RKO (cell line): ENCODE measurements at places on chromosomes 2 and 18.
A peak's percentile ranks its signal among the peaks of the same experiment; 100 is the strongest.

- DNase-seq = peak; percentile 19
These were observed 848 bp downstream of the TMSB10 start for GRCh38 chr2:84906108-84906899.

- no peak for DNase-seq
These were observed 86.3 kb upstream of the KCTD1 start for GRCh38 chr18:26634631-26635030.

DNA sequence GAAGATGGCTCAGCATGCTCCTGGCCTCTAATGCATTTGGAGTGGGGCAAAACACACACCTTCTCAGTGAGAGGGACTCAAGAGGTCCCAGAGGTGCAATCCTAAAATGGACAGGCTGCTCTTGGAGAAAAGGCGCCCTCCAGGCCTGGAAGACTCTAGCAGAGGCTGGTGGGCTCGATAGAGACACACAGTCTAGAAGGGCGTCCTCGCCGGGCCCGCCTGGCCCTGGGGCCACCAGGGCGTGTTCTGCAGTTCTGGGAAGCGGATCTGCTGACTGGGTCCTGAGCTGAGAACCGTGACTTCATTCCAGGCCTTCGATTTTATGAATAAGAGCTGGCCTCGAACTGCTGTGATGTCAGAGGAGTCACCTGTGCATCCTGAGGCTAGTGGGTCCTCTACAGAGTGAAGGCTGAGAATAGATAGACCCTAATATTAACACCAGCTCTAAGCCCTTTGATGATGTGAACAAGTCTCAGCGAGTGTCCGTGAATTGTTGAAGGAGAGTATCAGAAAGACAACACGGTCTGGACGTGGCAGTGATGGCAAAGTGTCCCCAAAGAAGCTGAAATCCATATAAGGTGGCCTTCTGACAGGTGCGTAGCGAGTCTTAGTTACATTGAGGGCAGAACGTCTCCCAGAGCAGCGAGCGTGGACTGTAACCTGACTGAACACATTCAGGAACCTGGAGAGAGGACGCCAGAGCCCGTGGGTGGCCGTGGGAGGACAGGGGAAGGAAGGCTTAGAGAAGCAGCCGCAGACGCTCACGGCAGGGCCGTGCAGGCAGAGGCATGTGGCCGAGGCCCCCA, 136.9 kb downstream of the PTGR3 start:
- DNase-seq = no peak

GRCh38 chr2:10434886-10435819, 13.0 kb downstream of the ODC1 start:
- peak; percentile 72 for DNase-seq

DNA sequence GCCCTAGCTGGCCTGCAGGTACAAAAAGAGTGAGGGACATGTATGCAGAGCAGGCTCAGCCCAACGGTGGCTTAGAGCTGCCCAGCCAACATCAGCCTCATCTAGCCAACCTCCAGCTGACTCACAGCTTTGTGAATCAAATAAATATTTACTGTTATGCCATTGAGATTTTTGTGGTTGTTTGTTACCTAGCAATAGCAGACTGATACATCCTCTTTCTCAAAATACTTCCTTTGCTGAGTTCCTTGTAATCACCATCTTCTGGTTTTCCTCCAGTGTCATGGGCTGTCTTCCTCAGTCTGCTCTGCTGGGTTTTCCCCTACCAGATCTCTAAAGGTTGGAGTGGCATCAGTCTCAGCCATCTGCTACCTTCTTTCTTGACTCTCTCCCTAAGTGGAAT, 126.6 kb upstream of the SLC1A4 start:
- peak; percentile 26 for DNase-seq

- DNase-seq = peak; percentile 15
These were observed 178.7 kb upstream of the FAM98A start for GRCh38 chr2:33777786-33778185.

GRCh38 chr18:12043811-12044210, 49.8 kb upstream of the ANKRD62 start:
- DNase-seq = no peak

DNA sequence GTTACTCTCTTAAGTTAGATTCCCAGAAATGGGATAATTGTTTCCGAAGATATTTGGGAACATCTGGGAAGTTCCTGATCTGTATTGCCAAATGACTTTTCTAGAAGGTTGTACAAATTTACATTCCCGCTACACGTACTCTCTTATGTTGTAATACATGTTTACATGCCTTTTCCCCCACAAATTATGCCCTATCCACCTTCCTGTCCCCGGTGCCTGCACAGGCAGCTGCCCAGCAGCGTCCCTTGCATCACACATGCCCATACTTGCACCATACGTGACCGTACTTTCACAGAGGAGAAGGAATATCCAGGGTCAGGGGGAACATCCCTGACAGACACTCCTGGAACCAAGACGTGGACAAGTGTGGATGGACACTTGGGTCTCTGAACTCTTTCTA, 24.2 kb upstream of the KLF11 start:
- DNase-seq = no peak

DNA sequence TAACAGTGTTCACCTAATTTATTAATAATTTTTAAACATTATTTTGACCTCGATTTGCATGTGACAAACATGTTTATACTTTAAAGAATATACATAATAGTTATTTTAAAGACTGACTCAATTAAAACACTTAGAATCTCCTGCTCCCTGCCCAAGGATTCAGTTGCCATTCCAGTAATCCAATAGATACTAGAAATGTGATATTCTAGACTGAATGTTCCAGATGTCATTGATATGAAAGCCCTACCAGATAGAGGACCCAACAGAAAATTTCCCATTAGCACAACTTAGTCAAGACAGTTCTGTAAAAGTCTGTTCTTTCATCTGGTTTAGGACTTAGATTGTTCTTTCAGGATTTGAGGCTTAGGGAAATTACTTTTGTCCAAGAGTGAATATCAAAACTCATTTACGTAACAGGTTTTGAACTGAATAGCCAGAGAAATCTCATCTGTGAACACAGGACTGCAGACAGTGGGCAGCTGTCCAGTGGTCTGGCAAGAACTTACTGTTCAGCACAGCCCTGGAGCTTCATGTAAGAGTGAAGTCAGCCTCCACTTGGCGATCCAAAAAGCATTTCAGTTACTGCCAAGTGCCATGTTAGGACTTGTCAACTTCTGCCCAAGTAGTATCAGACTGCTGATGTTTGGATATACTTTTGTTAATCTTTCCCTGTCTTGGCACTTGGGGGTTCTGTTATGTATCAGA, 77.5 kb downstream of the OSBPL6 start:
- no peak for DNase-seq

- DNase-seq = peak; percentile 56
These were observed 112.2 kb downstream of the OSBPL6 start for GRCh38 chr2:178306352-178307073.

- DNase-seq = no peak
These were observed 261.1 kb upstream of the TRIB2 start for GRCh38 chr2:12455661-12456060.

DNA sequence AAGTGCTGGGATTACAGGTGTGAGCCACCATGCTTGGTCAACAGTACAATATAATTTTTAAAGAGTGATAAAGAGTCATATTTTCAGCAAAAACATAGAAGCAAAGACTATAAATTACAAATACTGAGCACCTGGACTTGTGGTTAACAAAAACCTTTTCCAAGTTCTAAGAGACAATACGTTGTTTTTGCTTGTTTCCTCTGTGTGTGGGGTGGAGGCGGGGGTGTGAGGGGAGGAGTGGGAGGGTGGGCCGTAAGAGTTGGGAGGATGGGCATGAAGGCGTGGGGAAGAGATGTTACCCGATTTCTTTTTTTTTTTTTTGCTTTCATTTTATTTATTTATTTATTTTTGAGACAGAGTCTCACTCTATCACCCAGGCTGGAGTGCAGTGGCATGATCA, 78.0 kb upstream of the WIPF1 start:
- DNase-seq = no peak

DNA sequence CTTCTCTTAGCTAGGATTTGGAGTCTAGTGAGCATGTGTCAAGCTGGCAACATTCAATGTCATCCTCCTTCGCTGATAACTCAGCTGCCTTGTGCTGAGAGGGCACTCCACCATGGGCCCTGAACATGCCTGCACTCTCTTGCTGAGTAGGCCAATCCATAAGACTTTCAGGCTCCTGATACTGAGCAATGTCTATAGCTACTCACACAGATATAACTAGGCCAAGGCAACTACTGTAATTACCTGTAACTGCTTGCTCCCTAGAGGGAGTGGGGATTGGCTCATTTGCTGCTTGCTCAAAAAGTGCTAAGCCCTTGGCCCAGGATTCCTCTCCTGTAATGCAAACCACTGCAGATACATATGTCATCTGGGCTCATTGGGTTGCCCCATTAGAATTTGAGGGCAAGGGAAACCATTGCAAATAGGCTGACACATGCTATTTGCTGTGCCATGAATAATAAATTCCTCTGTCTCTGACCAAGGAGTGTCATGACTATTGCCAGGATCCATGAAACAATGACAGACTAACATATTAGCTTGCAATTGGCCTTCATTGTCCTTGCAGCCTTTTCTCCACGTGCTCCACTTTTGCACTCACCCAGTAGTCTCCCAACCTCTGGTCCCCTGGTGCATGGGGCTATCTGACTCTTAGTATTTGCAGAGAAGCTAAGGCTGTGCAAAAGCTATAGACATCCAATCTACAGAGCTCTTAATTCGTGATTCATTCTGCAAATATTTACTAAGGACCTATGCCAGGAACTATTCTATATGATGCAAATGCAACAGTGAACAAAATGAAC, 36.9 kb upstream of the BMPR2 start:
- peak; percentile 46 for DNase-seq

- DNase-seq = no peak
These were observed 60.7 kb upstream of the HDAC4 start for GRCh38 chr2:239461291-239462190.

DNA sequence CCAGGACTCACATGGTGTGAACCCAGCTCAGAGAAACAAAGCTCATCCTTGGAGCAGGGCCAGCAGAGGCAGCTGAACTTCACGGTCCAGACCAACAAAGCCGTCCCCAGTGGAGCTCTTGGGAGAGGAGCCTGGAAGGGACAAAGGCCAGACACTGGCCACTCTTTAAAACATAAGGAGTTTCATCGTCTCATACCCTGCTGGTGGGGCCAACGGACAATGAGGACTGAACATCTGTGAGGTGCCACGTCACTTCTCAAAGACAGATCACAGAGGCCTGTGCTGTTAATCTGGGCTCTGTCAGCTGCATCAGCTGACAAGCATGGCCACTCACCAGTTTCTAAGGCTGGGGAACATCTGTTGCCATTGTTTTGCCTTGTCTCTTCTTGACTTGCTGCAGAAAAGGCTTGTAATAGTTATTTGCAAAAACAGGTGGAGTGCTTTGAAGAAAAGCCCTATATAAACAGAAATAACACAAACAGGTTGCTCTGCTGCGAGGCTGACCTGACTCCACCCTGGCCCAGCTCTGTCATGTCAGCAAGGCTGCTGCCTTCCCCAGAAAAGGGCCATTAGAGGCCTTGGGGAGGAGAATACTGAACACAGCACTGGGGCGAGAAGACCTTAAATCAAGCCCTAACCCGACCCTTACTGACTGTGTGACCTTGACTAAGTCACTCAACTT, 68.1 kb upstream of the DAPL1 start:
- DNase-seq = no peak

- DNase-seq = no peak
These were observed 104.1 kb upstream of the ITGA6 start for GRCh38 chr2:172323256-172323655.

DNA sequence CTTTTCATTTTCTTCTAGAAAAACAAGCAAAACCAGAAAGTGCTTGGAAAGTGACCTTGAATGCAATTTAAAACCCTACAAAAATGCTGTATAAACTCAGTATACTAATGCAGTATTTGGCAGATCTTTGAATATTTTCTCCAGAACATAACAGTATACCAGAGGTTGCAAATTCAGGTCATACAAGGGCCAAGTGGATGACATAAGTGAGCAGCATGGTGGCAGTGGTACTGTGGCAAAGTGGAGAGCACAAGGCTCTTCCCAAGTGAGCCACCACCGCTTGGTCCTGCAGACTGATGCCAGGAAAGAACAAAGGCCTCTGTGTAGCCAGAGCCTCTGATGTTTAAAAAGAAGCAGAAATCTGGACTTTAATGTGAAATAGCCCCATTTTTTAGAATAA, 33.1 kb downstream of the METTL4 start:
- DNase-seq = no peak

DNA sequence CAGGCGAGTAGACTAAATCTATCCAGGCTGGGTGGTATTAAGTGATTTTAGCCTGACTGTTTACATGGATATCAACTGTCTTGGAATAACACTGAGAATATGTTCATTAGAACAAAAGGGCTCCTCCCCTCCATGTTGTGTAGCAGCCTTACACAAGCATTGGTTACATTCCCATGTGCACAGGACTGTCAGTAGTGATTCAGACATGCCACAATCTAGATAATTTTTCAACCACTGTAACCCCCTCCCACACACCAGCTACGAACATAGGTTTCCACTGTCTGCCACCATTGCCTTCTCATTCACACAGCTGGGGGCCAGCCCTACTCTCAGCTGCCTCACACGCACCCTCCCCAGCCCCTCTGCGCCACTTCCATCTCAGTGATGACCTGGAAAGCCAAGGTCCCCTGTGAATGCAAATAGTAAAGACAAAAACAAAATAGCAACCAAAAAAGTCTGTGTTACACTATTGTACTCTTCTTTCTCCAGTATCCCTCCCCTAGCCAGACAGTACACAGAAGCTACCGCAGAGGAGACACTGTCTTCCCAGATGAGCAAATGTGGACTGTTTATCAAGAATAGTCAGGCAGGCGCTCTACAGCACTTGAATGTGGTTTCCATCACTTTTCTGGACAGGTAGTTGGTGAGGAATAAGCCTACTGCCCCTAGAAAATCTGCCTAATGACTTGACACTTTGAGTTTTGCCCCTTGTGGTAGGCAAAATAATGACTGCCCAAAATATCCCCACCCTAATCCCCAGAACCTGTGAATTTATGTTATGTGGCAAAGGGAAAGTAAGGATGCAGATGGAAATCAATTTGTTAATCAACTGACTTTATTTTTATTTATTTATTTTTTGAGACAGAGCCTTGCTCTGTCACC, 27.9 kb upstream of the TYMS start:
- DNase-seq = no peak

DNA sequence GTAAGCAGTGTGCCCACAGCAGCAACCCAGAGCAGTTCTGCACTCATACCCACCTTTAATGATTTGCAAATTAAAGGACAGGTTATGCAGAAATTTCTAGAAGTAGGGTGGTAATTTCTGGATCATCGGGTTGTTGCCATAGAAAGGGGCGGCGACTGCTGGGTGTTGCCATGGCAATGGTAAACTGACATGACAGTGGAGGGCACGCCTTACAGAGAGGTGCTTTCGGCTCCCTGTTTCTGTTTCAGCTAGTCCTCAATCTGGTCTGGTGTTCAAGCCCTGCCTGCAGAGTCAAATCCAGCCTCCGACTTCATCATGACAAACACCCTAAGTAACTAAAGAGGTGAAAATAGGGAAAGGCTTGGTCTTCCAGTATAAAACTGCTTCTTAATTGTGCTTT, 667.7 kb downstream of the SOCS6 start:
- no peak for DNase-seq

- no peak for DNase-seq
These were observed 68.5 kb downstream of the ABI2 start for GRCh38 chr2:203396667-203397066.

DNA sequence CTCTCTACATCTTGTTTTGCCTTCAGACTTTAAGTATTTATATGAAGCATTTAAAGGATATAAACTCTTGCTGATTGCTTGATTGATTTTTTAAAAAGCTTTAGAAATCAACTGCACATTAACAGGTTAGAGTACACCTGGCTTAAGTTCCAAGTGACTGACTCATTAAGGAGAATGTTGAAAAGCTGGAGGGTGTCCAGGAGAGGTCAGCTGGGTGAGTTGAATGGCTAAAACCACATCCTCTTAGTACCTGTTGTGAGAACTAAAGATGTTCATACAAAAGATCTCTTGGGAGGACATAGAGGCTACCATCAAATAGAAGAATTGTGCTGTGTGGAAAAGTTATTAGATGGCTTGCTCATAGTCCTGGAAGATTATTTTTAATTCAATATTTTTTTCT, 206.8 kb downstream of the TXNL1 start:
- no peak for DNase-seq
